ENCODE measurements at places on chromosomes 11 and 22. TPM values are rescaled to one million over a fixed set of nuclear protein-coding genes. Genes with fewer than 3 reads are reported as not detected.

PRR5L gene
- 30.2 TPM for total RNA-seq

RNH1 gene
- 109 TPM for total RNA-seq

APOA4 gene
- total RNA-seq, result not detected

- DNase-seq, result no peak
- H3K27me3 ChIP-seq, result no peaks in the 10 kb centered on the region
- H3K36me3 ChIP-seq, result peaks cover 39% of the 10 kb centered on the region
Observed at GRCh38 chr22:24315367-24315966, 44.8 kb downstream of the SPECC1L start.

DNA sequence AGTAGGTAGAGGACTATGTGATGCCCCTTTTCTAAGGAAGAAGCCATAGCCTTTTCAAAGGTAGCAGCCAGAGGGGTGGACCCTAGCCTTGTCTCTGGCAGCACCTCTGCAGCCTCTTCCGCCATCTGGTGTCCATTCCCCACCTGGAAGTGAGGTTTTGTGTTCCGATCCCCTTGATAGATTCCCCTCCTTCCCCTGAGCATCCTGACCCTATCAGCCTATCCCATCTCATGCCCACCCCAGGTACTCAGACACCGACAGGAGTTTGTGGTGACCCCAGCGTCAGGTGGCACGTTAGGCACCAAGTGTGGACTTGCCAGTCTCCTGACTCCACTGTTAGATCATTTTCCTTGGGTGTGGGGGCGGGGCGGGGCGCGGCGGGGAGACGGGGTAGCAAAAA, 398 bp upstream of the FAM89B start:
- peak overlapping the region; percentile 87 for H3K27ac ChIP-seq
- peaks cover 33% of the 10 kb centered on the region for H3K36me3 ChIP-seq
- no peak for DNase-seq
- H3K4me3 ChIP-seq, result peak overlapping the region; percentile 100
- H3K27me3 ChIP-seq, result no peaks in the 10 kb centered on the region

GRCh38 chr11:19642185-19643158, 70.2 kb upstream of the NAV2 start:
- no peak for DNase-seq
- H3K27ac ChIP-seq, result no peak overlapping the region
- no peaks in the 10 kb centered on the region for H3K4me1 ChIP-seq

- peaks cover 11% of the 10 kb centered on the region for H3K27me3 ChIP-seq
- DNase-seq, result peak; percentile 36
- no peak overlapping the region for H3K4me3 ChIP-seq
- no peak overlapping the region for H3K27ac ChIP-seq
Observed at GRCh38 chr11:14248580-14248981, 110.4 kb downstream of the RRAS2 start.

DNA sequence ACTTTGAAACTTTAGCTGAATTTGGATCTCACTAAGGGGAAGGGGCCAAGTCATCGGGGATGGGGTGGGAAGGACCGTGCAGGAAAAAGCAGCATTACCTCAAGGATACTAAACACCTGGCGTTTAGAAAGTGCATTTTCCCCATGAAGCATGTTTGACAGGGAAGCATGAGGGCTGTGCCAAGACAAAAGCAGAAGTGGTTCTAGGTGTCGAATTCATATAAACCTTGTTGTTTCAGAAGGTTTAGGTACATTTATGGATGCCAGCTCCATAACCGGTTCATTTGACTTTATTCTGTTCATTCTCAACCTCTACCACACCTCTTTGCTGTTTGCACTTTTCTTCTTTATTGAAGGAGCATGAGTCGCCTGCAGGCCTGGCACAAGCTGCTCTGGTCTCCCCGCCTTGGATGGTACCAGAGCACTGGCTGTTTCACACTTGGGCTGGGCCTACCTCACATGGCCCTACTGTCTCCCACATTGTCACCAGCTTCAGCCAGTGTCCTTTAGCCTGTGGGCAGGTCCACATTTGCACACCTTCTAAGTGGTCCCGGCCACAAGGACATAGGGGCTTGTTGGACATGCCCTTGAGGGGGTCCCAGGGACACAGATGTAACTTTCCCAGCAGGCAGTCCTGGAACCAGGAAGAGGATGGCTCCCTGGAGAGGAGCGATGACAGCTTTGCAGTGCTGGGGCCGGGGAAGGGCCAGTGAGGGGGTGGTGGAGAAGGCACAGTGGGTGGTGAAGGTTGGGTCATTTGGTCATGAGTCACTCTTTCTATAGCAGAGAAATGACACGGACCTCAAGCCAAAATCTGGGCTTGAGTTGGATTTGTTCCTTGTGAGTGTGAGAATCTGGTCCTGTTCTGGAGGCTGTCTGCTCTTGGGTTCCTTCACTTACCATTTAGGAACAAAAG, 3.2 kb upstream of the ST14 start:
- H3K27me3 ChIP-seq, result peaks cover 45% of the 10 kb centered on the region
- peaks cover 14% of the 10 kb centered on the region for H3K4me1 ChIP-seq
- H3K36me3 ChIP-seq, result peaks cover 2% of the 10 kb centered on the region
- DNase-seq, result no peak
- no peak overlapping the region for H3K4me3 ChIP-seq

- no peaks in the 10 kb centered on the region for H3K36me3 ChIP-seq
- H3K27ac ChIP-seq, result no peak overlapping the region
- peaks cover 2% of the 10 kb centered on the region for H3K27me3 ChIP-seq
- H3K4me1 ChIP-seq, result no peaks in the 10 kb centered on the region
- no peak for DNase-seq
Observed at GRCh38 chr11:1827095-1827813, 7.5 kb upstream of the SYT8 start.

DNA sequence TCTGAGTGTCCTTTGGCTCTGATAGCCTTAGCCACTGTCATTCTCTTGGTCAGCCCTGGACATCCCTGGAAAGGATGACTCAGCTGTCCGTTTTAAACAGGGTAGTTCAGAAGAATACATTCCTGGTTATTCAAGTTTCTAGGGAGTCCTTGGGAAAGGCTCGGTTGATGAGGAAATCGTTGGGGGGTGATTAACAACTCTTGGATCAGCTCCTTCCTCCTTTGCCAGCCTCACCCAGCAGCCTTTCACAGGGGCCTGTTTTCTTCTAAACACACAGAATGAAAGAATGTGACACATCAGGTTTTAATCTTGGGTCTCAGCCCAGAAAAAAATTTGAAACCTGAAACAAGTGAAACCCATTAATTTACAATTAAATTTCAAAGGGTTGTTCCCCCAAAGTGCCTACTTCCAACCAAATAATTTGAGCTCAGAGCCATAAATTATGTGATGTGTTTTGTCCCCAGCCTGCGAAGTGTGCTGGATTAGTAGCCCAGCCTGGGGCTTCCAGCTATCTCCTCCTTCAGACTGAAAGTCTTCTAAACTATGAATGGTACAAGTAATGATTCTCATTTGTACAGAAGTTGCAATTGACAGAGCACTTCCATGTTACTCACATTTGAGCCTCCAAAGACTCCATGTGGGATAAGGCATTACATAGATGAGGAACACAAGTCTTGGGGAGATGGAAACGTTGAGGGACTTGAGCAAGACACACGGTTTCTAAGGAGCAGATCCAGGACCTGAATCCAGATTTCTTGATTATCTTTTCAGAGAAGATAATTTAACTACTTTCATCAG, 19.3 kb upstream of the MRGPRX2 start:
- H3K4me3 ChIP-seq, result no peak overlapping the region
- H3K27me3 ChIP-seq, result peaks cover 17% of the 10 kb centered on the region
- no peak for DNase-seq

DNA sequence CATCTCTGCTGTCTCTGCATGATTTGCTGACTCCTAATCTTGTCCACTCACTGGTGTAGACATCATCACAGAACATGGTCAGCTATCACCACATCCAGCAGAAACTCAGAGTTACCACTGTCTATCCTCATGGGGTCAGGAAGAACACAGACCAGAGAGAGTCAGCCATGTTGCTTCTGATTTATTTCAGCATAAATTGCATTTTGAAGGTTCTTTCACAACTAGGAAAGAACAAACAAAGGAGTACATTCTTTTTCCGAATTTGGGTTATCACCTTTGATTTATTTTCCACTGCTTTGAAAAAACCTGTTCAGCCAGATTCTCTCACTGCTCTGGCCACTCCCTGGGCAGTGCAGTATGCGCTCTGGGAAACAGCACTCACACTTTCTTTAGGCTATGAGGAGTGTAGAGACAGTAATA, 172.0 kb upstream of the MTMR2 start:
- peaks cover 15% of the 10 kb centered on the region for H3K36me3 ChIP-seq
- H3K4me1 ChIP-seq, result peaks cover 19% of the 10 kb centered on the region
- H3K4me3 ChIP-seq, result no peak overlapping the region
- DNase-seq, result no peak

- H3K27ac ChIP-seq, result no peak overlapping the region
- no peaks in the 10 kb centered on the region for H3K36me3 ChIP-seq
- H3K4me3 ChIP-seq, result no peak overlapping the region
- H3K27me3 ChIP-seq, result peaks cover 13% of the 10 kb centered on the region
- H3K4me1 ChIP-seq, result no peaks in the 10 kb centered on the region
Observed at GRCh38 chr22:18048441-18048898, 24.1 kb upstream of the MICAL3 start.

DNA sequence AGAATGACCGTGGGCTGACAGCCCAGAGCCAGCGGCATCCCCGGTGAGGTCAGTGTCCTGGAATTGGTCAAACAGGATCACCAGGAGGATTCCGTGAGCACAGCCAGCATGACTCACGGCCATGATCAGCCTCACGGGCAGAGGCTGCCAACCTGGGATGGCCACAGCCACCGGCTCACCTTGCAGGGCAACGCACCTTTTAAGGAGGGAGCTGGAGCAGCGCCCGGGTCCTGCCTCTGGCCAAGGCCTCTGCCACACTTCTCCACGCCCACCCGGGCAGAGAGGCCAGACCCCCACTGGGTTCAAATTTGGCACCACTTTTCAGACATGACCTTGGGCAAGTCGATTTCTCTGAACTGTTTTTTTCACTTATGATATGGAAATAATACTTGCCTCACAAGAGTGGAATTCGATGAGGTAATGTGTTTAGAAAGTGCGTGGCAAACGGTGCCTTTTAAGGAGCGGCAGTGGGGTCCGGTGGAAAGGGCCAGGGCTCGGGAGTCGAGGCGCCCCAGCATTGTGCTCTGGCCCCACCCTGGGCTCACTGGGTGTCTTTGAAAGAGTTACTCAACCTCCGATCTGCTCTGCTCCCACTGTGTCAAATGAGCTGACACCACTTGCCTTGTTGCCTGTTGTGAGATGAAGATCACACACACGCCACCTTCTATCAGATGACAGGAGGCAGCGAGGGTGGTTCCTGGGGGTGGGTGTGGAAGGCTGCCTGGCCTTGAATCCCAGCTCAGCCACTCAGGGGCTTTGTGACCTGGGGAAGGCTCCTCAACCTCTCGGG, 16.0 kb downstream of the TXN2 start:
- H3K27me3 ChIP-seq, result no peaks in the 10 kb centered on the region
- peaks cover 26% of the 10 kb centered on the region for H3K4me1 ChIP-seq
- H3K4me3 ChIP-seq, result no peak overlapping the region
- H3K27ac ChIP-seq, result no peak overlapping the region
- DNase-seq, result no peak

DNA sequence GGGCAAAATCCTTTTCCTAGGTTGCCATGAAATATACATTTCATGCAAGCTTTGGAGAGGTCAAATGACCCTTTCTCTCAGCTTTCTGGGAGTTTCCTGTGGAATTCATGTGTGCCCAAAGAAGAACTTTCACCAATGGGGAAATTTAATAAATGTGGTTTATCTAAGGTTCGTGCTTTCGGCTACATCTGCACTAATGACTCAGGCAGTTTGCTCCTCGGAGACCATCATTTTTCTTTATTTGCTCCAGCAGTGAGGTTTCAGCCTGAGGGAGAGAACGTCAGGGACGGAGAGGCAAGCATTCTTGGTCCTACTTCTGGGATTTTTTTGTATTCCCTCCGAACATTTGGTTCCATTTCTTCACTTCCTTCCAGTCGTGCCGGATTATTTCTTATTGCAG, 85.2 kb downstream of the FLI1 start:
- H3K4me1 ChIP-seq, result peaks cover 56% of the 10 kb centered on the region
- no peak overlapping the region for H3K4me3 ChIP-seq
- no peaks in the 10 kb centered on the region for H3K27me3 ChIP-seq

- DNase-seq, result no peak
- H3K4me3 ChIP-seq, result no peak overlapping the region
- peaks cover 4% of the 10 kb centered on the region for H3K4me1 ChIP-seq
- H3K36me3 ChIP-seq, result no peaks in the 10 kb centered on the region
- peaks cover 12% of the 10 kb centered on the region for H3K27me3 ChIP-seq
Observed at GRCh38 chr11:7494086-7494745, 8.9 kb downstream of the OLFML1 start.

- peaks cover 54% of the 10 kb centered on the region for H3K36me3 ChIP-seq
- H3K27me3 ChIP-seq, result no peaks in the 10 kb centered on the region
- H3K4me3 ChIP-seq, result peak overlapping the region; percentile 78
- no peak for DNase-seq
- peak overlapping the region; percentile 96 for H3K27ac ChIP-seq
Observed at GRCh38 chr22:30306627-30307011, 17.3 kb upstream of the CASTOR1 start.

GRCh38 chr11:57309106-57310059, 15.4 kb downstream of the TNKS1BP1 start:
- H3K36me3 ChIP-seq, result no peaks in the 10 kb centered on the region
- H3K27ac ChIP-seq, result no peak overlapping the region
- peaks cover 20% of the 10 kb centered on the region for H3K4me1 ChIP-seq
- no peaks in the 10 kb centered on the region for H3K27me3 ChIP-seq
- no peak overlapping the region for H3K4me3 ChIP-seq

DNA sequence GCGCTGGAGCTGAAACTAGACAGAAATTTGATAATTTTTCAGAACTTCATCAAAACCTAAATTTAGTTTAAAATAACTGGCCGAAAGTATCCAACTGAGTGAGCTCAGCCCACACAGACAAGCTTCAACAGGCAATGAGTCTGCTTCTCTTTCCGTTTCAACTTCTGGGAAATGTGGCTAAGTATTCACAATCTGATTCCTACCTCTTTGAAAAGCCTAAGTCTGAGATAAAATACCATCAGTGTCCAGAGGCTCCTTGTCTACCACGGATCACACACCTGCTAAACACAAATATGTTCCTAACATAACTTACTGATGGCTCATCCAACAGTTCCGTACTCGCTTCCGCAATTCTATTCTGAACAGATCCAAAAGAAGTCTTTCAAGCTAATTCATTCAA, 8.5 kb downstream of the SIK3 start:
- no peak overlapping the region for H3K27ac ChIP-seq
- peaks cover 51% of the 10 kb centered on the region for H3K4me1 ChIP-seq
- DNase-seq, result no peak
- H3K4me3 ChIP-seq, result no peak overlapping the region

DNA sequence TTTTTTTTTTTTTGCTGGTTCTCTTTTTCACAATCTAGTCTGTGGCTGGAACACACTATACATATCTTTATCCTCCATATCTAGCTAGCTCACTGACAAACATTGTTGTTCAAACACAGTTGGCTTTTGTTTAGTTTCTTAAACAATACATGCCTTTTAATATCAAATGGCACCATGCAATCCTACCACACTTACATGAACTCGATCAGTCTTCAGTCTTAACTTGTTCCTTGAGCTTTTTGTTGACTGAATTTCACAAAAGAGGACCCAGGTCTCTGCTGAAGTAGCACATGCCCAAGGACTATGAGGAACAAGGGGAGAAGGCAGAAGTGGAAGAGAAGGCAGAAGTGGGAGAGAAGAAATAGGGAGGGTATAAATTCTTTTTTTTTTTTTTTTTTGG, 25.5 kb downstream of the TMEM123 start:
- peaks cover 47% of the 10 kb centered on the region for H3K4me1 ChIP-seq
- DNase-seq, result no peak
- peaks cover 58% of the 10 kb centered on the region for H3K36me3 ChIP-seq
- H3K4me3 ChIP-seq, result no peak overlapping the region
